ENCODE measurements at places on chromosomes 13 and 19.

DNA sequence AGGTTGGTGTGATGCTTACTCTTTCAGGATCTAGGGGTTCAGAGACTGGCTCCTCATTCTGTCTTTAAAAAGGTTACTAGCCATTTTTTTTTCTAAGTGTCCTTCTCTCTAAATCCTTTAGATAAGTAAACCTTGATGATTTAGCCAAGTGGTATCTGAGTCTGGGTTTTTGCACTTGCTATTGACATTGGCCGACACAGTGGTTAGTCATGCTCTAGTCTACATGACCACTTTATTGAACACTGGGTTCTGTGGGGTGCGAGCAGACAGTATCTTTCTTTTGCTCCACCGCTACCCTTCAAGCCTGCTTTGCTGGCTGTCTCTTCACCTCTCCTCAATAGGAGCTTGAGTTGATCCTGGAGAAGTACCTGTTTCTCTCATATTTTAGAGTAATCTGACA lies 6.2 kb upstream of the NUP58 start:
- no peak for DNase-seq

DNA sequence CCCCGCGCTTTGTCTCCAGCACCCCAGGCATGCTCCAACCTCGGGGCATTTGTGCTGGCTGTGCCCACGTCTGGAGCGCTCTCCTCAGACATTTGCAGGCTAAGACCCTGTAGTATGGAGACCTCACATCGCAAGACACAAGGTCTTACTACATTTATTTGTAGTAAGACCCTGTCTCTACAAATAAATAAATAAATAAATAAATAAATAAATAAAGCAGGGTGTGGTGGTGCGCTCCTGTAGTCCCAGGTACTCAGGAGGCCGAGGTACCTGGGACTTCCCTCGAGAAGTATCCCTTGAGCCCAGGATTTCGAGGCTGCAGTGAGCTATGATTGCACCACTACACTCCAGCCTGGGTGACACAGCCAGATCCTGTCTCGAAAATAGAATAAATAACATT lies 4.6 kb downstream of the NXNL1 start:
- no peak for DNase-seq

DNA sequence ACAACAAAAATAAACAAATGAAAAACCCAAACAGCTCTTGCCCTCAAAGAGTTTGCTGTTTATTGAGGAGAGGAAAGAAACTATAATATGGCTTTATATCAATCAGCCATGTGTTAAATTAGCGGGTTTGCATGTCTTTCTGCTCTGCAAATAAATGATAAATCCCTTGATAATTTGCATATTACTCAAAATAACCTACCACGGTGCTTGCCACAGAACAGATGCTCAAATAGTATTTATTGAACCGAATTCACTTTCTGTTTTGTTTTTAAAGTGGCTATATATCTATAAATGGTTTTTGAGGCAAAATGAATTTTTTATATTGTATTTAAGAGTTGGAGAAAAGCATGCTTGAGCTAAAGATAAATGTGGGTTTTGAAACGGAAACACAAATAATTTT lies 428.1 kb downstream of the ITGBL1 start:
- no peak for DNase-seq

GRCh38 chr19:41695745-41696144 lies 7.7 kb upstream of the CEACAM7 start:
- DNase-seq, result no peak

DNA sequence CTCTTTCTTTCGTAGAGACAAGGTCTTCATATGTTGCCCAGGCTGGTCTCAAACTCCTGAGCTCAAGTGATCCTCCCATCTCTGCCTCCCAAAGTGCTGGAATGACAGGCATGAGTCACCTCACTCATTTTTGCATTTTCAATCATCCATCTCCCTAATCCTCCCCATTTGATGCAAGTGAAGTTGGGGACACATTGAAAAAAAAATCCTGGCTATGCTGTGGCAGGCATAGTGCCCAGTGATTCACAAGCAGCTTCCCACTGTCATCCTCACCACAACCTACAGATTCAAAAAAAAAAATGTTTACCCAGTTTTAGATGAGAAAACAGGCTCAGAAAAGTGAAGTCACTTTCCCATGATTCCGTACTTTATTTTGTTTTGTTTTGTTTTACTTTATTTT lies 44.7 kb upstream of the USP29 start:
- DNase-seq, result no peak

Data from muscle of arm (tissue), 14 donors.